ENCODE measurements at places on chromosomes 2 and 18.

GRCh38 chr2:119157850-119158511, 570 bp downstream of the C1QL2 start:
- DNase-seq = no peak

- DNase-seq = no peak
Measured at GRCh38 chr2:117704818-117705217, 109.7 kb upstream of the DDX18 start.

- DNase-seq = no peak
Measured at GRCh38 chr2:235642446-235643098, 148.7 kb downstream of the AGAP1 start.

GRCh38 chr2:85704800-85705679, 10.9 kb downstream of the GNLY start:
- no peak for DNase-seq

- no peak for DNase-seq
Measured at GRCh38 chr2:54634564-54635511, 88.6 kb upstream of the EML6 start.

- DNase-seq = no peak
Measured at GRCh38 chr2:98155716-98156115, 68.7 kb downstream of the VWA3B start.

DNA sequence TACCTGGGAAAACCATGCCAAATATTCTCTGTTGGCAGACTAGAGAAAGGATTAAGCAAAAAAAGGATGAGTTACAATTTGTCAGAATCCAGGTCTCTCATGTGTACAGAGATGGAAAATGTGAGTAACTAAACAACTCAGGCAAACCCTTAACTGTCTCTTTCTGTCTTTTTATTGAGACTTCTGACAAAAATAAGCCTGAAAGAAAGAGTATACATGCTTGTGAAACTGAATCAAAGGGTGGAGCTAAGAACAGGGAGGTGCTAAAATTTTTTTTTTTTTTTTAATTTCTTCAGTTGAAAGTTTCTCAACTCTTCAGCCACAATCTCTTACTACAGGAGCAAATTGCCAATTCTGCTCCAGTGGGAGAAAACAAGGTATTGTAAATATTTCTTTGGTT, at the start of gene SERPINB10:
Gene SERPINB10 (plus strand): TSS at position 295 of the 400 bp plus-strand sequence. CDS start 7,553 bp downstream, outside the sequence.
- DNase-seq = no peak

DNA sequence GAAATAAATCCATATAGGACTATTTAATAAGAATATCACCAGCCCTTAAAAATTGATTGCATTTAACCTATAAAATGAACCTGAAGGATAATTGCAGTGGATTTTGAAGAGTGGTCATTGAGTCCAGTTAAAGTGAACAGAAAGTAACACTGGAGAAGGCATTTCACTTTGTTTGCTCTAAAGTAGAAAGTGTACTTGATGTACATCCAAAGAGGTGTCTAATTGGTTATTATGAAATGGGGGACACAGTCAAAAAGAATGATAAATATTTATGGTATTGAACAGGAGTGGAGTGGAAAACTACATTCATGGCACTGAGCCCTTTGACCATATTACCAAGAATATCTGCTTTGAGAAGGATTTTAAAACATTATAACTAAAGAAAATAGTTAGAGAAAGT, 28.2 kb upstream of the MAP2 start:
- no peak for DNase-seq

GRCh38 chr2:191566344-191566743, 111.6 kb upstream of the NABP1 start:
- no peak for DNase-seq

DNA sequence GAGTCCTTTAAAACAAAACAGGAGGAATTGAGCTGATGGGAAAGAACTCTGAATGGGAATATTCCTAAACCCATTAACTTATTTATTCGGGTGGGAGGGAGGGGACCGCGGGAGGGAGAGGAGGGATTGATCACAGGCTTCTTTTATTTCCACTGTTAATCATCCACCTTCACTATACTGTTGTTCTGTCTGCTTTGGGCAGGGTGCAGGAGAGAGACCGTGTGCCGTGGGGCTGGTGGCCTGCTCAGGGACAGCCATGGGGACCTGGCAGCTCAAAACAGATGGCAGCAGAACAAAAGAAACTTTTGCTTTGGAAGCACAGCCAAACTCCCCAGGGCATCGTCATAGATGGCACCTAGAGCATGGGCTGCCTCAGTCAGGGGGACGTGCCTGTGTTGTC, 195.3 kb downstream of the MGAT5 start:
- no peak for DNase-seq

DNA sequence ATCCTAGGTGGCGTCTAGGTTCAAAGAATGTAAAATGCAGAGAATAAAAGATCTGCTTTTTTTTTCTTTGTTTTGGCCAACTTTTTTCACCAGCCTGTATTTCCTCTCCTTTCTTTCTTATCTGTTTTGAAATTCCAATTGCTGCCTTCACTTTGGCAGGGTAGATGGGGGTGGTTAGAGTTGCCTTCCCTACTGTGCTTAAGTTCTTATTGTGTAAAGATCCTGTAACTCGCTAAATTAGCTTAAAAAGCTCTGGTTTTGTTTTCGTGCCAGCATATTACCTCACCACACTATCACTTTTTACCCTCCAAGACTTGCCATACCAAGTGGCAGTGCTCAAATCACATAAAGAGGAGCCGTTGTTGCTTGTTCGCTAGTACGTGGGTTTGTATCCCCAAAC, 921.7 kb downstream of the DPP10 start:
- DNase-seq = no peak

DNA sequence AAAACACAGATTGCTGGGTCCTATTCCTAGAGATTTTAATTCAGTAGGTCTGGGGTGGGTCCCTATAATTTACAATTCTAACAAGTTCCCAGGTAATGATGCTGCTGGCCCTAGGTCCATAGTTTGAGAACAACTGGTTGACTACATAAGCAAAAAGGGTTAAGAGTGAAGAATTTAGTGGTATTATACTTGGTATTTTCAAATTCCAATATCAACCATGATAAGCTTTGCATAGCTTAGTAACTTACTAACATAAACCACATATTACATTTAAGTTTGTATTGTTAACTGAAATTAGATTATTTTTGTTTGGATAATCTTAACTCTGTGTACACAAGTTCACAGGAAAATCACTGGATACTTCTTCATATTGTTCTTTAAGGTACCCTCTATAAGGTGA, 862.9 kb upstream of the ACVR2A start:
- DNase-seq = no peak

DNA sequence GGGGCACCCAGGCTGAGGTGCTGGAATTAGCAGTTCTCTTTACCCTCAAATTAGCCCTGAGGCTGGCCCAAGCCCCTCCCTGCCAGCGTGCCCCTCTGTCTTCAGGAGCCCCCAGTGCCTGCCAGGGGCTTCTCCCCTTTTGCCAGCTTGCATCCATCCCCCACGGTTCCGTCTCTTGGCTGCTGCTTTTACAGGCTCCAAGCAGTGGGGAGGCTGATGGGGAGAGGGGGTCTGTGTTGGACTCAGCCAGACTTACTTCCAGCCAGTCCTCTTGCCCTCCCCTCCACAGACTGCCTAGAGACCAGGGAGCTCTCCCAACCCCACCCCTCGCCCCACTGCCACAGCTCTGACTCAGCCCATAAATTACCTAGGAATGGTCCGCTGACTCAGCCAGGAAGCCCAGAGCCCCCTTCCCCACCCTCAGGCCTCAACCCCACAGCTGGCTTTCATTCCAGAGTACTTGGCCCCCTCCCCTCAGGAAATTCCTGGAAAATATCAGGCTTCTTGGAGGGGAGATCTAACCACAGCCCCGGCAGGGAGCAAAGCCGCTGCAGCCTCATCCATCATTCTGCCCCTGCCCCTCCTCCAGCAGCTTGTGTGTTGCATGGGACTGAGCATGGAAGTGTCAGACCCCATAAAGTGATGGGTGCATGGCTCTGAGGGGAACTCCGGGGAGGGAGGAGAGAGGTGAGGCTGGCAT, 184.6 kb downstream of the ZFP36L2 start:
- DNase-seq = peak; percentile 49

DNA sequence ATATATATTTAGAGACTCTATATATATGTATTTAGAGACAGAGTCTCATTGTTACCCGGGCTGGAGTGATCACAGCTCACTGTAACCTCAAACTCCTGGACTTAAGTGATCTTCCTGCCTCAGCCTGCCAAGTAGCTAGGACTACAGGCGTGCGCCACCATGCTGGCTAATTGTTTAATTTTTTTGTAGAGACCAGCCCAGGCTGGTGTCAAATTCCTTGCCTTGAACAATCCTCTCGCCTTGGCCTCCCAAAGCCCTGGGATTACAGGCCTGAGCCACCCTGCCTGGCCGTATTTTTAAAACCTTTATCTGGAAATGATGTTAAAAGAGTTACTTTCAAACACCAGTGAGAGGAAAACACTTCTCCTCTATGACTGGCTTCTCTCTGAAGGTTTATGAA, 30.9 kb upstream of the PGAP1 start:
- DNase-seq = no peak

GRCh38 chr2:230956827-230957755, 32.0 kb upstream of the GPR55 start:
- DNase-seq = no peak

DNA sequence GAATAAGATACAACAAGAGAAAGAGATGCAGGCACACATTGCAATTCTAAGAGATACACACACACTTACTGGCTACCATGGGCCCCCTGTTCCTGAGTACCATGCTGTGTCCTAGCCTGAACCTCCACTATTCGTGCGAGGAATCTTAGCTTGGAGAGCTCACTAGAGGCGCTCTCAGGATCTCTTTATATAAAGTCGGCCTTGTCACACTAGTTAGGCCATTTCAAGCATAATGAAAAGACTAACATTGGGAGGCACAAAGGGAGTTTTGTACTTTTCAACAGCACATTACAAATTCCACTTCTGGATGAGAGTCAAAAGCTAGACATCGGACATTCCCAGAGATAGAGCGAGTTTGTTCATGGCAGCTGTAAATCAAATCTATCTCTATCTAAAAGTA, 365.2 kb downstream of the DSEL start:
- DNase-seq = no peak

DNA sequence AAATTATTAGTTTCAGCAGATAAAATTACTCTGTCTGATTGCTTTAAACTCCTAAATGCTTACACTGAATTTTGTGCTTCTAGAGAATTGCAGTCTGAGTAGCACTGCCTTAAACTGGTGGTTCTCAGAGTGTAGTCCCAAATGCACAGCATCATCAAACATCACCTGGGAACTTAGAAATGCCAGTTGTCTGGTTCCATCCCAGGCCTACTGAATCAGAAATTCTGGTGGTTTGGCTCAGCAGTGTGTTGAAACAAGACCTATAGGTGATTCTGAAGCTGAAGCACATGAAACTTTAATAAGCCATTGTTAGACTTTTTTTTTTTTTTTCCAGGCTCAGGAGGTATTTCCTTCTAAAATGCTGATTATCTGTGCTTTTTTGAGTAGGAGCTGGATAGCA, 22.0 kb downstream of the EPC2 start:
- DNase-seq = no peak

GRCh38 chr2:210617732-210618330, 61.4 kb downstream of the CPS1 start:
- DNase-seq = no peak

DNA sequence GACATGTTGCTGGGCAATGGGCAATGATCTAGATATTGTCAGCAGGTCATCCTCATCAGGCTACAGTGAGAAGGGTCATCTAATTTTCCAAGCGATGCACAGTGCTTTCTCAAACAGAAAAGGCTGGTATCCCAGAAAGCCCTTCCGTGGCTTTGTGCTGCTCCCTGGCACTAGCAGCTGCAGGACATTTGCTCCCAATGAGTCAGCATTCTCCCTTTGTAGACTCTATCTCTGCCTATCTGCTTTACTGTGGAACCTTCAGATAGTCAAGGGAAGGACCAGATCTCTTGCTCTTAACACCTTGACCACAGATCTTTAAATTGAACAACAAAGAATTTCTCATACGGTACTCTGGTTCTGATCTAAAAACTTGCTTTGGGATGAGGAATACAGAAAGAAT, 101.4 kb downstream of the CDH2 start:
- DNase-seq = no peak

- no peak for DNase-seq
Measured at GRCh38 chr18:13183790-13184189, 34.8 kb upstream of the LDLRAD4 start.

- DNase-seq = no peak
Measured at GRCh38 chr2:127718271-127718670, 17.0 kb downstream of the SFT2D3 start.

DNA sequence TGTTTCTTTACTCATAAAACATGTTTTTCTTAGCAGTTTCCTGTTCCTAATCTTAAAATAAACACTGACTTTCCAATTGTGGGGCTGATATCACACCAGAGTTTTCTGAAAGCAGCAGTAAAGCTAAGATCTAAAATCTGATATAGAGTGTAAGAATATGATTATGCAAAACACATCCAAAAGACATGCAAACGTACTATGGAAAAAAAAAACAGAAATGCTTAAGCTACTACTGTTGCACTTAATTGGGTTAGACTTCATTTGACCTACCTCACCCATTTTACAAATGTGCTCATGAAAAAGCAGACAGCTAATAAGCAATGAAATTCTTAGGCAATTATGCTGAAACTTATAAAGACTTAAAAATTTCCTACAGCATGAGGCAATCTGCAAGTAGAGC, 10.5 kb downstream of the CYTIP start:
- DNase-seq = no peak

DNA sequence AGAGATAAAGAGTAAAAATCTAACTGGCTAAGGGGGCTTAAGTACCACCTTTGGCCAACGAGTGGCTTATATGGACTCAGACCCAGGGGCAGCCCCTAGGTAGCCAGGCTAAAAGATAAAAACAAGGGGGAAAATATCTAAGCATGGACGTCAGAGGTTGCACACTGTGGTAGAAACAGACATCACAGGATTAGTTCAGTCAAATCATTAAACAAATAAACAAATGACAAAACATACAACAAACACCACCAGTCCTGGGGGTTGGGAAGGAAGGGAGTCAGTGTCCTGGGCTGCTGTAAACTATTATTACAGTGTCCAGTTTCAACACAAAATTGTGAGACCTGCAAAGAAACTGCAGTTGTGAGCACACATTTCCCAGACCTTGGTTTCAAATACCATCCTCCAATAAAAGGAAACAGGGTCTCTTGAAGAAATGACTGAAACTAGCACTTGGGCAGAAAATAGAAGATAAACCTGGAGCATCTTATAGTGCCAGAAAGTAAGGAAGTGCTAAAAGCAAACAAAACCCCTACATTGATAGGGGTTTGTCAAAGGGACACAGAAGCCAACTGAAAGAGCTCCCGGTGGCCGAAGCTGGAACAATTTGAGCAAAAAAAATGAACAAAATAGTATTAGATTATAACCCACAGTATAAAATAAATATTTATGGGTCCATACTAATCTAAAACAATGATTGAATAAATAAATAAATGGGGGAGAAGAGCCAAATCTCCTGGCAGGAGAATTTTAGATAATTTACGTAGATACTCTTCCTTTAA, 154.8 kb upstream of the KLF7 start:
- DNase-seq = no peak

DNA sequence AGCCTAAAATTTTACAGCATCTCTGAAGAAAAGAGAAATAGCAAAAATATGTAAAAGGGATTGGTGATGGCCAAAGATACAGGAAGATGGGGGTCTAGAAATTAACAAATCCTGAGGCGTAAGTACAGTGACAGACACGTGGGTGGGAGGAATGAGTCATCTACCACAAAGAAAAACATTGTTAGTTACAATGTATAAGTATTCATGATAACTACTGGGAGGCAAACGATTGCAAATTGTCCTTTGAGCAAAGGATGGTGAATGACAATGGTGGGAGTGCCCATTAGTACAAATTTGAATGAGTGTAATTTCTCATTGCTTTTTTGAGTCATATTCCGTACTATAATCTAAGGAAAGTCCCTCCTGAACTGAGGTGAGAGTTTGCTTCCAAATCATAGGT, 809.0 kb upstream of the FAM98A start:
- no peak for DNase-seq

GRCh38 chr18:63837590-63837989, 49.9 kb upstream of the SERPINB2 start:
- DNase-seq = no peak
